Activated CD8-positive, alpha-beta memory T cell treated with anti-CD3 and anti-CD28 coated beads for 48 hours (primary cell): ENCODE measurements at places on chromosomes 3 and 15.

GRCh38 chr15:90860942-90861675, 7.3 kb upstream of the FURIN start:
- DNase-seq: no peak

DNA sequence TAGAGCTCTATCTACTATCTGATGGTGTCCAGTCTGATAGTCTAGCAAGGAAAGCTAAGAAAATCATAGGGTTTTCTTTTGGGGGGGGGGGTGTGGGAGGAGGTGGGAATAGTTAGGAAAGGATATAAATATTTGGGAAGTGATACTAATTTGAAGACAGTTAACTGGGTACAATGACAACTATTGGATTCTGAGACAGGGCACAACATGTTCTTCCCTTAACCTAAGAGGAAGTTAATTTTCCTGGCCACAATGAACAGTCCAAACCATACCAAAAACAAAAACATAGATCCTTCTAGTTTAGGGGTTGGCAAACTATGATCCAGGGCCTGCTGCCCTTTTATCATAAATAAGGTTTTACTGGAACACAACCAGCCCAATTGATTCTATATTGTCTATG, 10.0 kb upstream of the HCLS1 start:
- DNase-seq: no peak

DNA sequence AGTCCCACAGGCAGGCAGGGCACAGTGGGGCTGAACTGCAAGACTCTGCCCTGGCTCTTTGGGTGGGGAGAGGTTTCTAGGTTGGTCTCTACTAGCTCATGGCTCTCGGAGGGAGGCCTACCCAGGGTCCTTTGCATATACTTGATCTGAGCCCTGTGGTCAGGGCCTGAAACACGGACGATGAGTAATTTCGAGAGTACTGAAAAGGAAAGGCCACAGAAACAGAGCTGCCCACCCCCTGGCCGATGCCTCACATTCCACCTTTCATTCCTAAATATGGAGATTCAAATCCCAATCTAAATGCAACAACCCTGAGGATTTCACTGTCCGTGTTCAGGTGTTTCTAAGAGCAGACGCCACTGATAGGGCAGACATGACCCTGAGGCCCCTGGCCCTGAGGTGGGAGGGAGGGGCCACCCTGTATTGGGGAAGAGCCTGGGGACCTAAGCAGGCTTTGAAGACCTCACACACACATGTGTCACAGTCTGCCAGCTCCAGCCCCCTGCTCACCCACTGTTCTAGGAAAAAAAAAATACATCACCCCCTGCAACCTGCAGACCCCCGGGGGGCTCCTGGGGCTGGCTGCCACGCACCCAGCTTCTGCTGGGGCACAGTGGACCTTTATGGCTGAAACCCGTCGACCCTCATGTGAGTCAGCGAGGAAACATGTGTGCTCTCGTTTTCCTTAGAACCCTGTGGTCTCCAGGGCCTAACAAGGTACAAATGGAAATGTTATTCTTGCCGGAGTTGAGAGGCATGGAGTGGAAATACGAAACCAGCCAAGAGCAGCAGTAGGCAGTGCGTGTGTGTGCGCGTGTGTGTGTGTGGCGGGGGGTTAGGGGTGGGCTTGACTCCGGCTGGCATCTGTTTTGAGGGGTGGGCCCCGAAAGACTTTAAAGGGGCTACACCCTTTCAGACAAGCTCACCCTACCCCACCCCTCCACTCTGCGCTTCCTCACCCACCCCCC, 112.7 kb downstream of the CHSY1 start:
- no peak for DNase-seq

DNA sequence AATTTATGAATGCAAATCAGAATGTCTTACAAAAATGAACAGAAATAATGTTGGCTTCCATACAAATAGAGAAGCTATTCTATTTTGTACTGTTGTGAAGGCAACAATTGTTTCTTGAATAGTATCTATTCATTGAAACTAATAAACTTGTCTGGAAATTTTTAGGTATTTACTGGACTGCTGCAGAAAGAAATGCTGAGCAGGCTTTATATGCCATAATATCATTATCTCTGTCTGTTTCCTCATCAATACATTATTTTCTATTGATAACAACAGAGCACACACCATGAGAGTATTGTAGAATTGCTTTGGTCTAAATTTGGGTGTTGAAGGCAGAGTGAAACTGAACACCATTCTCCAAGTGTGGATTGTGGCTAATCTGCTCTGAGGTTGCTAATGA, 216.5 kb upstream of the CGNL1 start:
- DNase-seq: no peak

DNA sequence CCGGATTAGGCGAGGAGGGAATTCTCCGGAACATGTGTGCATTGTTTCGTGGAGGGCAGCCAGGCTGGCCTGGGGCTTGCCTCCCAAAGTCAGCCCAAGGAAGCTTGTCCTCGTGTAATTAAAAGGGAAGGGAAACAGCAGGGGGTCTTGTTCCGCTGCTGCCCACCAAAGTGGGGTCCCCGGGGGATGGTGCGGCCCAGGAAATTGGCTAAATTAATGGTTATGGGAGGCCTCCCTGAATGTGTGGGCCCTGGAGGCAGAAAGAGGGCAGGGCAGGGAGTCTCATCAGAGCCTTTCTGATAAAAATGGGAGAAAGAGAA, 118.1 kb downstream of the OPA1 start:
- no peak for DNase-seq

DNA sequence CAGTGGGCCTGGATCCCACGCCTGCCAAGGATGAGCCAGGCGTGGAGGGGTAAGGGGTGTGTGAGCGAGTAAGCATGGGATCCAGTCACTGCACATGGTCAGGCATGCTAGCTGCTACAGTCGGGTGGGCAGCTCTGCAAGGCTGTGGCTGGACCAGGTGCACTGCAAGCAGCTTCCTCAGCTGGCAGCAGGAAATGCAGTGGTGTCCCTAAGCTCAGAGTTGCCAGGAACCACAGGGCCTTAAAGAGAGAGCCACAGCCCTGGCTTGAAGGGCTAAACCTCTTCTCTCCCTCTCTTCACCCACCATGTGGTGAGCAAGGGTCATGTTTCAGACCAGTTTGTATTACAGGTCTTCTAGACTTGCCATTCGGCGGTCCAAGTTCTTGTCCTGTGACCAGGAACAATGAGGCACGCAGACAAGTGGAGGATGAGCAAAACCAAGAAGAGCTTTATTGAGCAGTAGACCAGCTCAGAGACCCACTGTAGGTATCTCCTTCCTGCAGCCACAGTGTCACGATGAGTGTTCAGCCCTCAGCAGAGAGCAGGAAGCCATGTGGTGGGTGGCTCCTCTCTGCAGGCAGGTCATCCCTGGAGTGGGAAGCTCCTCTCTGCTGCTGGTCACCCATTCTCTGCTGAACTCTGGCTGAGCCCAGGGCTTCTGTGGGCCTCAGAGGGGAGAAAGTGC, 511.9 kb downstream of the PYDC2 start:
- no peak for DNase-seq

DNA sequence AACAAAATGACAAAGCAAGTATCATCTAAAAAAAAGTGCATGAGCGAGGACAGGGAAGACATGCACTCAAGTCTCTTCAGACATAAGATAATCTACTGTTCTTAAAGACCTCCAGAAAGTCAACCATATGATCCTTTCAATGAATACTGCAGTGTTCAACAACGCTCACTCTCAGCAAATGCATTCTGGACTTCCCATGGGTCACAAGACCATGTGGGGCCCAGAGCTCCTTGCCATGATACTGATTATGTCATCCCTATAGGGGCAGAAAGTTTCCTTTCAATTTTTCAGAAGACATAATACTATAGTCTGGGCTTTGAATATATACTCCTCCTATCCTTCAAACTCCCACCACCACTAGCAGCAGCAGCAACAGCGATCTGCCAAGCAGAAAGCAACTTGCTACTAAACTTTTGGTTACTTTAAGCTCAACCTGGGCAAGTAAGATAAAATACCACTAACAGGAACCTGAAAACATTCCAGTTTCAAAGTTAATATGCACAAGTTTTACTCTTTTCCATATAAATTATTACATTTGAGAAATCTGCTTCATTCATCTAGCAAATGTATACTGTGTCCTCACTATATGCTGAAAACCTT, 143.5 kb downstream of the ADAM10 start:
- DNase-seq: no peak

DNA sequence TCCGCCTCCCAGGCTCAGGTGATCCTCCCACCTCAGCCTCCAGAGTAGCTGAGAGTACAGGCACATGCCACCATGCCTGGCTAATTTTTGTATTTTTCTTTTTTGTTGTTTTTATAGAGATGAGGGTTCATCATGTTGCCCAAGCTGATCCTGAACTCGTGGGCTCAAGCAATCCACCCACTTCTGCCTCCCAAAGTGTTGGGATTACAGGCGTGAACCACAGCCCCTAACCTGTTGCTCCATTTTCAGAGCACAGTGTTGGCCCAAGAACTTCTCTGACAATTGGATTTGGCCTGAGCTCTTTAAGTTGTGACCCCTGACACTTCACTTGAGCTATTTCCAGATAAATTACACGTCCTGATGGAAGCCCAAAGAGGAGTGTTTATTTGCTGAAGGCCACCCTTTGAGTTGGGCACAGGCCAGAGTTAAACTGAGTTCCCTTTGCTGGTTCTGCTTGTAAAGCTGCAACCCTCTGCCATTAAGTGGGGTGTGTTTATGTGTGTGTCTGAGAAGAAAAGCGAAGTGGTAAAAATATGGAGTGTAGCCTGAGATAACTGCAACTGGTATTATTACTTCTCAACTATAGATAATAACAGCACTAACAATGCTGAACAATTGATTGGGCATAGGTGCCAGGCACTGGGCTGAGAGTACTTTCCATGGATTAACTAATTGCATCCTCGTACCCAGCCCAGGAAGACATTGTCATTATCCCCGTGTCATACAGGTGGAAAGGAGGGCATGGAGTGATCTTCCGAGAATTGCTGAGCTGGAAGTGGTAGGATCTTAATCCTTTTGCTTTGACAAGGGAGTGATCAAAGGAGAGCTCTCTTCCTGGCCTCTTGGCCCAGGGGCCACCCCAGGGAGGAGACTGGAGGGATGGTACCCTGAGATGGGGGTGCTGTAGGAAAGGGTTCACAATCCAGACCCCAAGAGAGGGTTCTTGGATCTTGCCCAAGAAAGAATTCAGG, 91.5 kb upstream of the PROK2 start:
- no peak for DNase-seq

GRCh38 chr3:171974986-171975837, 64.2 kb upstream of the FNDC3B start:
- no peak for DNase-seq

DNA sequence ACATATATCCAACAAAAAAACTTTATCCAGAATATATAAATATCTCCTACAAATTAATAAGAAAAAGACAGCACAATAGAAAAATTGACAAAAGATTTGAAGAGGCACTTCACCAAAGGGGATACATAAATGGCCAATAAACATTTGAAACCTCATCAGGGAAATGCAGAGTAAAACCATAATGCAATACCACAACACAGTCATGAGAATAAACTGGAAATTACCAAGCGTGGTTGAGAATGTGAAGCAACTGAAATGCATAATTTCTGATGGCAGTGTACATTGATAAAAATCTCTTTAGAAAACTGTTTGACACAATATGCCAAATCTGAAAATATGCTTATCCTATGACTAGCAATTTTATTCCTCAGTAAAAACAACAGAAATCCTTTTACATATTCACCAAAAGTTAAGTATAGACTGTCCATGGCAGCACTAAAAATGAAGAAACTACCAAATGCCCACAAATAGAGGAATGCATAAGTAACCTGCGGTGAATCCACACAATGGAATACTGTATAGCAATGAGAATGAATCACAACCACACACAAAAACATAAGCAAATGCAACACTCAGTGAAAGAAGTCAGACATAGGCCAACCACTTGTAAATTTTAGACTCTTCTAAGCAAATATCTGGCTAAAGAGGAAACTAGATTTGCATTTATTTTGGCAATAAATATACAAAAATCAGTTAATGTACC, 7.9 kb downstream of the LYZL4 start:
- no peak for DNase-seq

DNA sequence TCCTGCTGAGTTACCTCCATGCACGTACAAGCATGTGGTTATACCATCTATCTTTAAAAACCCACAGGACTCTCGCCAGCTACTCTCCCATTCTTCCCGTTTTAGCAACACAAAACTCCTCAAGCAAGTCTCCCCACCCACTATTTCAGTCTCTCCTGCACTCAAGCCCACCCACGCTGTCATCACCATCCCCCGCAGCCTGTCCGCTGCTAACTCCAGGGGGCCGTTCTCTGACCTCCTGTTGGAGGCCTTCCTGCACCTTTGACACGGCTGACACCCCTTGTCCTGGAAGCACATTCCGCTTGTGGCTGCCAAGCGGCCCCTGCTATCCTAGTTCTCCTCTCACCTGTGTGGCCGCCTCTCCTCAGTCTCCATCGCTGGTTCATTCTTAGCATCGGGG, 7.5 kb upstream of the PCSK6 start:
- no peak for DNase-seq

DNA sequence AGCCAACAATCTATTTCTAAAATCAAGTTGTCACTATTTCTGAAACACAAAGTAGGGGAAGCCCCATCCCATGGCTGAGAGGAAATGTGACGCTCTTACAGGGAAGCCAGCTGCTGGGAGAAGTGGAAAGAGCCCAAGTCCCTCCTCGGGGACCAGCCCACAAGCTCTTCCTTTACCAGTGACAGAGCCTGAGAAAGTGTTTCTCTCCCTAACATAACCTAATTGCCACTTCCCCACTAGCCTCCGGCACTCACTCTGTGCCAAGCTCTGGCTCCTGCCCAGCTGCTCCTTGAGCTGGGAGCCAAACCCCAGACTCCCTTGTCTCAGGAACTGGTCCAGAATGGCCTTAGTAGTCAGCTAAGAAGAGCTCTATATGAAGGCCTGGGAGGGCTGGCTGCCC, 42.9 kb downstream of the TNFAIP8L3 start:
- no peak for DNase-seq

- no peak for DNase-seq
These were observed 36.9 kb upstream of the HERC1 start for GRCh38 chr15:63870487-63871209.

DNA sequence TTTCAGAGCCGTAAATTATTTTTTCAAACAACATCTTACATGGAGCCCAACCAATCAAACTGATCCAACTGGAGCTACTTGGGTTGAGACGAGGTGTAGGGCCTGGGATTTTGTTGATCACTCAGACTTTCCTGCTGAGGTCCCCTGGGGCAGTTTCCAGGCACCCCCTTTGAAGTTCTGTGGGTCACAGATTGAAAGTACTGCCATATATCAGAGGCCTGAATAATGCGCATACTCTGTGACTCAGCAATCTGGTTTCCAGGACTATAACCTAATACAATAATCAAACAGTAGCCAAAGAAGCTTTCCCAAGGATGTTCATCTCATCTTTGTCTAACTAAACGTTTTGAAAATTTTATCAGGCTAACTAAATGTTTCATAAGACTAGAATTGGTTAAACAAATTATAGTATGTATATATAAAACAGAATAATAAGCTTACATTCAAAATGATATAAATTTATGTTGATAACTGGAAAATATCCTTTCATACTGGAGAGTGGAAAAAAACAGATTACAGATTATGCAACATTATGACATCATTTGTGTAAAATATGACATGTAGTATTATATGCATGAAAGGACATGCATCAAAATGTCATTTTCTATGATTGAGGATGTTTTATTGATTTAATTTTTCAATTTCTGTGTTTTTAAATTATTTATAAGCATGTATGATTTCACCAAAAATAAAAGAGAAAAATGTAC, 617.1 kb downstream of the NTRK3 start:
- no peak for DNase-seq
